ENCODE measurements at places on chromosomes 13 and 19.

GRCh38 chr13:77409412-77409811 is 82.5 kb upstream of the MYCBP2 start:
- no peak for DNase-seq

DNA sequence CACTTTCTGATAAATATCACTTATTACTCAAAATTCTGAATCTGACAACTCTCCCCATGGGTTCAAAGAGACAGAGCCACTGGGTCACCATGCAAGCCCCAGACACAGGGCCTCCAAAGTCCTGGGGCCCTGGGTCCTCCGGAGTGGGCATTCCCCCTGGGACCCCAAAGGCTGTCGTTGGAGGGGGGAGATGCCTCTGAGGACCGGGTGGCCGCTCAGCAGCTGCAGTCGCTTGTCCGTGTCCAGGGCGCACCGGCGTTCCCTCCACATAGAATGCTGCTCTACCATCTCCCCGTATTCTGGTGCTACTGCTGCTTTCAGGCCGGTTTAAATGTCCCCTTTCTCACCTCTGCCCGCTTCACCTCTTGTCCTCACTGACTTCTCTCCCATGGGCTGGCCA is 246.1 kb downstream of the TEX29 start:
- DNase-seq = no peak

GRCh38 chr13:40269086-40269485 is 397.4 kb downstream of the FOXO1 start:
- DNase-seq = no peak

GRCh38 chr13:46595885-46596275 is 42.9 kb downstream of the LRCH1 start:
- DNase-seq = no peak

DNA sequence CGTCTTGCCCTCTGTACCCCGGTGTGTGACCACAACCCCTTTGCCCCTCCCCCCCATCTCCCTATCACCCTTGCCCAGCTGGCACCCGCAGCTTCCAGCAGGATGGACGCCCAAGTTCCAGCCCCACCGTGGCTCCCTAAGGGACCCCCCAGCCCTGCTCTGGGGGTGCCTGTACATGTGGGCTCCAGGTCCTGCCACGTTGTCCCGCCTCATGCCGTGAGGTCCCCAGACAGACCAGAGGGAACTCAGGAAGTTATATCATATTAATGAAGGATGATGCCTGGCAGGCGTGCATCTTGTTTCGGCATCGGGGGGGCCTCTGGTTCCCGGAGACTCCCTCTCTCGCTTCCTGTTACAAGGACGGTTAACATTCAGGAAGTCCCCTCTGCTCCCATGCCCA is 1.6 kb upstream of the PTGIR start:
- DNase-seq = no peak

DNA sequence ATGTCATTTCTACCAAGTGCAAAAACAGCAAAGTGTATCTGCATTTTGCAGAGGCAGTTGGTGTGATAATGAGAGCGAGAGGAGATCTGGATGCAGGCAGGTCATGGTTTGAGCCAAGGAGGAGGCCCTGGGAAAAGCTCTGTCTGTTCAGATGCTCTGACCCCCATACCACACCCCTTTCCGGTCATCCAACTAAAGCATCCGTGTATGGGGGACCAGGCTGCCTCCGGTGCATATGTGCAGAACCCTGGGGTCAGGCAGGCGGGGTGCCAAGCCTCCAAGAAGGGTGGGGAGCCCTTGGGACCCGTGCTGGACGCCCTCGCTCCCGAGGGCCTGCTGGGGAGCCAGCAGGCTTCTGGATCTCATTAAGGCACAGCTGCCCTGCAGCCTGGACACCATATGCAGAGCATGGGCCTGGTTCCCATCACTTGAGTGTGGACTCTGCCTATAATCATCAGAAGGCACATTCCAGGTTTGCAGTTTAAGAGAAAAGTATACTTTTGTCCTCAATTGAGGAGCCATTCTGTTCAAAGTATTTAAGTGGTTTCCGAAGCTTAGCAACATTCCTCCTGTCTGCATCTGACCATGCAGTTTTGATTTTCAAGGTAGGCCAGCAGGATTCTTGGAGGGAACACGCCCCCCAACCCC is 56.1 kb downstream of the ALOX5AP start:
- DNase-seq = peak; percentile 24

DNA sequence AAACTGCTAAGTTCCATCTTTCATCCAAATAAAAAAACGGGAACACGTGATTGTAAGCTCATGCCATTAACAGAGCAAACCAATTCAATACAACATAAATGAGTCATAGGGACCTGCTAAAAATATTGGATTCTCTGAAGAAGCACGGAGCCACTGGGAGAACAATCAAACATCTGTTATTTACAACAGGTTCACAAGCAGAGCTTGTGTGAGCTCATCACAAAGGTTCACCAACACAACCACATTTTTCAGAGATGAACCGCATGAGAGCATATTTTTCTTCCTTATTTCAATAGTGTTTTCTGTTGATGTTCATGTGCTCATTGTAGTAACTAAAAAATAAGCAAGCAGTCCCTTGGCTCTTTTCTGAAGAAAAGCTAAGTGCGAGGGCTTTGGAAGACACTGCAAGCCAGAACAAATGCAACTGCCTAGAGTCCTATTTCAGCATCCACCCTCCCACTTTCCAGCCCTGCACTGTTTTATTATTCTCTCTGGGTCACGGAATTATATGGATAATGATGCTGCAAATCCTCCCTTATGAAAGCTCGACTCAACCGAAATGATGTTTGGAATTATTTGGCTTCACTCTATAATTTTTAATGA is 545.8 kb downstream of the LIG4 start:
- peak; percentile 15 for DNase-seq

DNA sequence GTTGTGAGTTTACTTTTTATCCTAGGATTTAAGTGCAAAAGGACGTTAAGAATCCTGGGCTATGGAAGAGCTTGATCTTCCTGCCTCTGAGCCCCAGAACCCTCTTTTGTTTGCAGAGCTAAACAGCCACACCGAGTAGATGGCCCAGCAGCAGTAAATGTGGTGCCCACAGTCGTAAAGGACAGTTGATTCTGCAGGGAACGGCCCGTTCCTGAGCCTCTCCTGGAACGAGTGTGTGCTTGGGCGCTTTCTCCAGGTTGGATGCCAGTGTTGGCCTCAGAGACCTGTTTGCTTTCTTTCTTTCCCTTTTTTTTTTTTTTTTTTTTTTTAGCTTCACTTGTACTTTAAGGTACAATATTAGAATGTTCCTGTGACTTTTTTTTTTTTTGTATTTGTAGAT is 41.7 kb downstream of the SPATA13 start:
- DNase-seq = no peak

- DNase-seq = no peak
Measured at GRCh38 chr13:32309312-32310133, 5.6 kb downstream of the ZAR1L start.

DNA sequence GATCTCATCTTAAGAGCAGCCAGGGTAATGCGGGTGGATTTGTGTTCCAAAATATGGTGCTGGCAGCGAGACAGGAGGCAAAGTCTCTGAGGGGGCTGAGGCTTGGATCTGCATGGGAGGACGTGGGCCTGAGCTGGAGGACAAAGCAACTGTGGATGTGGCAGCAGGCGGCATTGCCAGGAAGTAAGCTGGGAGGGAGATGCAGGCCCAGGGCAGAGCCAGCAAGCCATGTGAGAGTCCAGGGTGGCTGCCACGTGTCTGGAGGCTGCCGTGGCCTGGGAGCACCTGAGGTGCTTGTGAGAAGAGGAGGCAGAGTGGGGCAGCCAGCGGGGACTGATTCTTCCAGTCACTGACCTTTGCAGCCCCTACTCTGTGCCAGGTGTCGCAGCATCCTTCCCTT is 52.0 kb downstream of the DPF1 start:
- peak; percentile 70 for DNase-seq

- DNase-seq = no peak
Measured at GRCh38 chr13:68369739-68370138, 1139.6 kb upstream of the PCDH9 start.
